Stimulated activated CD4-positive, alpha-beta T cell treated with anti-CD3 and anti-CD28 coated beads, Interleukin-15, amount 100 ng/mL, for 48 hours (primary cell): ENCODE measurements at places on chromosomes 1 and 21.

DNA sequence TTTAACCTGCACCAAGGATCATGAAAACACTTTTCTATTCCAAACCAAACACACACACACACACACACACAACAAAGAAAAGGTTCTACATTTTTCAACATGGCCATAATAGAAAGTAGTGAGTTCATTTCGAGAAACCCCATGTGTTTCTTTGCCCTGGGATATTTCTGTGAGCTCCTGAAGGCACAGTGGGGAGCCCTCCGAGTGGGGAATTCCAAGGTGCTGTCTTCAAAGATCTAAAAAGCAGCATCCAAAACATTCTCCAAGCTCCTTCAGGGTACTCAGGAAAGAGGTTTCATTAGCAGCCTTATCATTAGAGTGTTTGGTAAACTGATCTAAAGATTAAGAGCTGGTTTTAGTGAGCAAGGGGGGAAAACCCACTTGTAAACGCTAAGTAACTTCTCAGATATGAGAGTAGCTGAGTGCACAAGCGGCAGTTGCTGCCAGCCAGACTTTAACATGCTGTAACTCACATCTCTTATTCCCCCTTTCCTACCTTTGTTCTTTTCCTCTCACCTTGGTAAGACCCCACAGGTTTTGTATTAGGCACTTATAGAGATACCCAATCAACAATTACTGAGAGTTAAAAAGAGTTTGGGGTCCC, 38.3 kb downstream of the ZC3H11B start:
- no peak for DNase-seq

GRCh38 chr1:66945316-66945715, 20.5 kb downstream of the MIER1 start:
- no peak for DNase-seq

DNA sequence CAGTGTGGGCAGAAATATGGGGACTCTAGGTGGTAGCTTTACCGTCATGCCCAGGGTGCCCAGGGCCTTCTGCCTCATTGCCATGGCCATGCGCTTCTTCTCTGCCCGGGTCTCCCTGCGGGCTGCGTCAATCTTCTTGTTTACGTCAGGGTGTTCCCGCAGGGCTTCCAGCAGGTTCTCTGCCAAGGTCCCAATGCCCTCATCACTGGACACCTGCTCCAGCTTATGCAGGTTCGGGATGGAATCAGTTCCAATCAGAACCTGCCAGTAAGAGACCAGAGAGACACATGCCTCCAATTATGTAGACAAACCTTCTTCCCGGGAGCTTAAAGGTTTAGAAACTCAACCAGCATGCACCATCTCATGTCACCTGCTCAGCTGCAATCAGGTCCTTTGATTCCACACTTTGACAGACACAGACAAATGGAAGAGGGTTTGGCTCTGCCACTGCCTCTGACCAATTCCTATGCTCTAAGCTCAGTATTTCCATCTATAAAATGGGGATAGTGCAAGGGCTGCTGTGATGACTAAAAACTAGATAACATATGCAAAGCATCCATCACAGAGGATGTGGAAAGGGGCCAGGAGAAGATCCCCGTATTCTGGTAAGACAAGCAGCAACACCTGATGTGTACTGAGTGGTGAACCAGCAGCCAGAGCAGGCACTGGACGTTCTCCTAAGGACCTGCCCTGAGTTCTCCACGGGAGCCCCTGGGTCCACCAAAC, 121.2 kb downstream of the UBR4 start:
- no peak for DNase-seq

DNA sequence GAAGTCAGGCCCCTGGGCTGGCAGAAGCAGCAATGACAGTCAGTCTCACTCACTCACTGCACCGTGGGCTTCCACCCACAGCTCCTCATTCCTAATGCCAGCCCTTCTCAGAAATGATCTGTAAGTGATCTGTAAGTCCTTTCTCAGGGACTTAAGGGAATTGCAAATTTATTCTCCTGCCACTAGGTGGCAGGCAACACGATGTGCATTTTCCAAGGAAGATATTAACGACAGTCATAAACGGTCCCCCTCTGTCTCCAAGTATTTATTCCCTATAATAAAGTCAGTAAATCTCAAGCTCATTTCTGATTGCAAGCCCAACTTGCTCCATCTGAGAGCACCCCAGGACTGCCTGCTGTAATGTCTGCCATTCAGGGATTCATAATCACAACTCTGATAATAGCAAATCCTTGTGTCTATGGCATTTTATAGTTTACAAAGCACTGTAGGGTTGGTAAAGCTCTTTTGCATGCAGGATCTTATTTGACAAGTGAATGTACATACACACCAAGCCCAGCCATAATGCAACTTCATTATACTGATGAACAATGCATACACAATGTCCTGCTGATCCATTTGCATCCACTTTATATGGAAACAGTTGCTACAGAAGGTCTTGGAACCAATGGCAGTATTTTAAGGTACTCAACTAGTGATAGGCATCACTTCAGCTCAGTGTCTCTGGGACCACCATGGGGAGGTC, 380.5 kb upstream of the CAMK1G start:
- DNase-seq, result no peak

DNA sequence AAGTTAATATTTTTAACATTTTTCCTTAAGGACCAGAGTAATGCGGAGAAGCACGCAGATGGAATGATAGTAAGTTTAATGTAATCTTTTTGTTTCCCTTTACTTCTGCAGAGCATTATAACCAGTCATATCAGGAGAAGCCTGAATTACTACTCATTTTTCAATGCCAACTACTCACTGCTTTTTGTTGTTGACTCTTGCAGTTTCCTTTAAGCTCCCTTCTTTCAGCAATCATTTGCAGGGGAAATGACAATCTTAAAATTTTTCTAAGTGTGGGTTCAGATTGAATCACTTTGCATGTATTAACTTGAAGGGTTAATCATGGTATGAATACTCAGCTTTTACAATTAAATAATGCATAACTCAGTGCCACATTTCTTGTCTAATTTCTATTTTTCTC, 122.2 kb downstream of the NRDC start:
- no peak for DNase-seq

DNA sequence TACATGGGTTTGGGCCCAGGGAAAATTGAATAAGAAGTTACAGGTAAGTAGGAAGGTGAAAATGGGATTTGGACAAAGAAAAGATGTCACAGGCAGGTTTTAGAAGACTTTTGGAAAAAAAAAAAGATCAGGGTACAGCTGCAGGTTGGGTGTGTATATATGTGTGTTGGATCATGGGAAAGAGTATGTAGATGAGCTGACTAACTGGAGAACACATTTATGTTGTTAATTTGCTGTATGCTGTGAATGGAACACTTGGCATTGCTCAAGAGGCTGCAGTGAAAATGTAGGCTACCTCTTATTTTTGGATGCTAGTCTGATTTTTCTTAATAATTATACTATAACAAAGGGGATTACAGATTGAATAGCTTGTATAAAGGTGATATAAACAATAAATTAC, 577.7 kb upstream of the USP24 start:
- DNase-seq, result no peak

- DNase-seq, result no peak
Measured at GRCh38 chr1:4664606-4665005, 10.2 kb downstream of the AJAP1 start.

DNA sequence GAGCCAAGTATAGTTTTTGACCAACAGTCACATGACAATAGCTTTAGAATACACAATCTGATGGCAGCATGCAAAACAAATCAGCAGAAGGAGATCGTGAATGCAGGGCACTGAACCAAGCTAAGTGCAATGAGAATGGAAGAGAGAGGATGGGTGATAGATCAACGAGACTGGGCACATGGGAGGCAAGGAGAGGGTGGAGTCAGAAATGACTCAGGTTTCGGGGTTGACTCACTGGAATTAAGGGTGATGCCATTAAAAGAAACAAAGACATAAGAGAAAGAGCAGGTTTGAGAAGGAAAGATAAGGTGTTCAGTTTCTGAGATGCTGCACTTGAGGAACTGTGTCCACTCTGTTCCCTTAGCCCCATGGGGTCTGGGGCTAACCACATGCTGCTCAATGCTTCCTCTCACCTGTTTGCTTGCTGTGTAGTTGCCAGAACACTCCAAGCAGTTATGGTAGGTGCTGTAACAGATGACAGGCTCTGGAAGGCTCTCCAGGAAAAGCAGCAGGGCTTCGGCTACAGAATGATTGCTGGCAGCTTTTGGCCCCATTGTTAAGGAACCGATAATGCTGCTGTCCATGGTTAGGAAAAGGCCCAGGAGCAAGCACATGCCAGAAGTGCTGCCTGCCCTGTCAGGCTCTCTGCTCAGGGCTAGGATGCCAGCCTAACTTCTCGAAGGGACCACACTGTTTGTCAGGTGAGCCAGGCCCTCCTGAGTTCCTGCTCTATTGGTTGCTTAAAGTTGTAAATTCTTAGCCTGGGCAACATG, 6.1 kb upstream of the MTF1 start:
- peak; percentile 43 for DNase-seq

GRCh38 chr1:240435996-240436566, 175.9 kb downstream of the GREM2 start:
- no peak for DNase-seq

- DNase-seq, result no peak
Measured at GRCh38 chr1:26477446-26478152, 5.4 kb downstream of the HMGN2 start.

DNA sequence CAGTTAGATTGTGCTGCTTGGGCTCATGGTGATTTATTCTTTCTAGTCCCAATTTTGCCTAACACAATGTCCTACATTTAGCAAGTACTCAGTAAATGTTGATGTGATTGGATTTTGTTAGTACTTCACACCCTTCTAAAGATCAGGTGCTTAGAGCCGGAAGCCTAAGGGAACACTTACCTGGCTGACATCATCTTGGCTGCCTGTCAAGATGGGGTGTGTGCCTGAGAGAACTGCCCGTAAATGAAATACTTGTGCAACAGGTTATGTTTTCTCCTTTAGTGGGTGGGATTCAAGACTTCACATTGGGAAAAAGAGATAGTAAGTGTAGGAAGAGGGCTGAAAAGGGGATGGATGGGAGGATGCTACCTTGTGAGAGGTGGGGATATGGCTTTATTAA, 75.5 kb upstream of the MACF1 start:
- DNase-seq, result no peak

GRCh38 chr1:114154146-114154962, 685 bp upstream of the SYT6 start:
- DNase-seq, result no peak

DNA sequence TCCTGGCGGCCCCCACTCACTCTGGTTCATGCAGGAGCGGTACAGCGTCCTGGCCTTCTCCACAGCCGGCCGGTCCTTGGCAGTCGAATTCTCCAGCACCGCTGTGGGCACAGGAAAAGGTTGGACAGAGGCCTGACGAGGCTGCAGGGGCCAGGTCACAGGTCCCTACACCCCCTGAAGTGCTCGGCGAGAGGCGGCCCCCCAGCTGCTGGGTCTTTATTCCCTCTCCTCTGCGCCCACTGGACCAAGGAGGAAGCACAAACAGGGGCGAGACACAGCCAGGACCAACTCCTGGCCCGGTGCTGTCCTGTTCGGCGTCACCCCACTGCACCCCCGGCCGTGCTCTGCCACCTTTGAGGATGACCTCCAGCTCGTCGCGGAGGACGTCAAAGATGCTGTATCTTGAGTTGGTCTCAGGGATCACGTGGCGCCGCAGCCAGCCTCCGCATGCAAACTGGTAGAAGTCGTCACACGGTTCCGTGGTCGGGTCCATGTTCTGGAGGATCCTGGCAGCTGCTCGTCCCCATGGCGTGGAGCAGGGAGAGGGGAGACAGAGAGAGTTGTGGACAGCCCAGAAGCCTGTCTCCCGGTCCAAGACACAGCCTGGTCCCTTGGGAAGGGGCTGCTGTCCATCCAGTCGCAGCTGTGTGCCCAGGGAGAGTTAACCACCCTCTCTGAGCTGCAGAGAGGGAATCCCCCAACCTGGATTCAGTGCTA, 22.9 kb downstream of the PRXL2B start:
- no peak for DNase-seq

DNA sequence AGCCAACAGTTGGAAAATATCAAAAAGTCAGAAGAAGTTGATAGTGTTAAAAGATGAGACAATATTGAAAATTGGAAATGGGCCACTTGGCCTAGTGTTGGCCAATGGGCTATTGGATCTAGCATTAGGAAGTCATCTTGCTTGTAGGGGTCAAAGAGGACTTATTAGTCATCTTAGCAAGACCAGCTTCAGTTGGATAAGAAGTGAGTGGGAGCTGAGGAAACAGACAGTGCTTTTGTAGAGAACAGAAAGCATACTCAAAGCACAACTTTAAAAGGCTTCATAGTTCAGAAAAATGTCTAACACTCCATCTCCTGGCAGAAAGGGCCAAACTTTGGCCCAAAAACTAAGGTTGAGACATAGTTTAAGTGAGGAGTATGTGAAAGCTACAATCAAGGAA, 139.9 kb upstream of the PKN2 start:
- no peak for DNase-seq

DNA sequence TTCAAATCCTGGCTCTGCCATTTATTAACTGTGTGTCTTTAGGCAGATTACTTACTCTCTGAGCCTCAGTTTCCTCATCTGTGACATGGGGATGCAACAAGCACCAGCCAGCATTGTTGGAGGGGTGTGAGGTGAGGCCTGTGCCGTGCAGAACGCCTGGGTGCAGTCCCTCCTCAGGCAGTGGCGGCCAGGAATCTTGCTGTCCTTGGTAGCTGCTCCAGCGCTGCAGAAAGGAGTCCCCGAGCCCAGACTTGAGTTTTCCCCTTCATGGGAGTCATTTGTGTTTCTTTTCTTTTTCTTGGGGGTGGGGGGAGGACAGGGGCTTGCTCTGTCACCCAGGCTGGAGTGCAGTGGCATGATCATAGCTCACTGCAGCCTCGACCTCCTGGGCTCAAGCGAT, 46.6 kb downstream of the DISP3 start:
- DNase-seq, result no peak

DNA sequence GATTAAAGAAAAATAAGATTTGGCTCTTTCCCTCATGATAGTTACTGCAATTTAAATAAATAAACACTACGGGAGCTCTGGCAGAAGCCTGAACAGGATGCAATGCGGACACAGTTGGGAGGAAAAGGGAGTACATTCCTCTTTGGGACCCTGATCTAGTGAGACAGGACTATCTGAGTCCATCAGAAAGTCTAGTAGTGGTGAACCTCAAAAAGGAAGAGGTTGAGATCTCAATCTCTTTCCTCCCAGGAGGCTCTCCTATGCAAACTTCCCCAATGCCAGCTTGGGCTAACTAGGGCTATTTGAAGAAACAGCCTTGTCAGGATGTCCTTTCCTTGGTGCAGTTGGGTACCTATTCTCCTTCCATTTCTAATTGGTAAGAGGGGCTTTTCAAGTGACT, 4.9 kb upstream of the ABCD3 start:
- DNase-seq, result no peak

GRCh38 chr1:79781261-79781660, 774.7 kb upstream of the ADGRL4 start:
- DNase-seq, result no peak

- DNase-seq, result no peak
Measured at GRCh38 chr1:48581270-48581669, 109.3 kb upstream of the SPATA6 start.
